Smooth muscle cell of the brain vasculature (primary cell): ENCODE measurements at places on chromosomes 4 and X.

DNA sequence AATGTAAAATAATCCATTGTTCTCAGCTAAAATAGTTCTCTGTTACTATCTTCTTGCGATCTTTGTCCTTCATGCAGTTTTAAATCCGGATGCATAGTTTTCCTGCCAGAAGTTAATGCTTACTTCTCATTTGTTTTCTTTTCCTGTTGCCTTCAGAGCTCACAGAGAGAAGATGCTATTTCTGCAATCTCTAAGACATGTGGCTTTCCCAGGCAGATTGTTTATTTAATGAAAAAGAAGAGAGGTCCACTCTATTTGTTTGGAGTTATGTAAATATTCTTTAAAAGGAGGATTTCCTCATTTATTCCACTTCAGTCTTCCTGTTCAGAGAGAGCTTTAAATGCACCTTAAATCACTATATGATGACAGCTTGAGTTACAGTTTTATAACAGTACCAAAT, 39.3 kb upstream of the HPGD start:
- peak; percentile 46 for DNase-seq

GRCh38 chrX:136907621-136908020, 27.1 kb upstream of the RBMX start:
- DNase-seq = no peak

DNA sequence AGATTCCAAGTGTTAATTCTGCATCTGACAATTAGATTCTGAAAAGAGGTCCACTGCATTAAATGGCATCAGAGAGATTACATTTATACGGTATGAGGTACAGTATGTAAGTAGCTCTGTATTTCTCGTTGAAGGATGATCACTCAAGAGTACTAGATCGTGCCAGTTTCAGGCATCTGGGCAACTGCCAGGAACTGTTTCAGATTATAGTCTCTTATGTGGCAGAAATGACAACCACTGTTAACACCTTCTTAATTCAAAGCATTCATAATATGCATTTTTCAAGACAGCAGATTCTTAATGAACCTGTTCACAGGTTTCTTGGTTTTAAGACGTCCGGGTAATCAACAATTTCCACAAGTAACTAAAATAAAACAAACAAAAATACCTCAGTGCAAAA, 1.6 kb downstream of the ANKRD50 start:
- DNase-seq = no peak

DNA sequence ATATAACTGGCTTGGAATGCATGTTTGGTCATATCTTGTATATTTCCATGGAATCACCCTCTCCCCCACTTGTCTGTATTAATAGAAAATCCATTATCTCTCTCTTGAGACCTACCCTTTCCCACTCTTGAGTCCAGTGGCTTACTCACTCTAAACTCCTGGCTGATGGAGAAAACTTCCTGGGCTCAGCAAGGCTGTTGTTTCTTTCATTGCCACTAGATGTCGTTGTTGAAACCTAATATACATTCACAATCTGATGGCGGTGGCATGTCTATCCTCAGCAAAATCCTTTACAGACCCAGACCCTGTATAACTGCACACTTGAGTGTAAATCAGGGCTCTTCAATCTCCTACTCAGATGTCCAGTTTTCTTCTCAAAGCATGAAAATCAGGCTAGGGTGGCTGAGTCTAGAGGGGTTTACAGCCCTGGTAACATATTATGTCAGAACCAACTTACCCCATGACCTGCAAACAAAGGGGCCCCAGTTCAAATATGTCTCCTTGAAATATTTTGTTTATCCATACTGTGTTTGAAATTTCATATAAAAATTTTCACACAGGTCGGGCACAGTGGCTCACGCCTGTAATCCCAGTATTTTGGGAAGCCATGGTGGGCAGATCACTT, 70.0 kb upstream of the FAM241A start:
- DNase-seq = no peak

DNA sequence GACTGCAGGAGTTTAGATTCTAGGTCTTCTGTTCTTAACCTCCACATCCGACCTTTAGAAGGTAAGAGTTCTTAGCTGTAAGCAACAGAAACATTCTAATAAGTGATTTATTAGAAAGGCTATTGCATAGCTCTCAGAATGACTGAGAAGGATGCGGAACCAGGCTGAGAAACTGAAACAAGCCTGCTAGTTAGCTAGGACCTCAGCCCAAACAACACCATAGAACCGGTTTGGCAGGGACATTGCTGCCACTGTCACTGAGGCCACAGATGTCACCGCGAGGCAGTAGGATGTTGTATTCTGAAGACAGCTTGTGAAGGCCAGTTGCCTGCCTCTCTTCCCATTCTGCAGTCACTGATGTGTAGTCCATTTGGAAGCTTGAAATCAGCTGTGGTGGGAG, 160.0 kb upstream of the ARX start:
- no peak for DNase-seq

GRCh38 chr4:140126261-140126660, 27.7 kb downstream of the MAML3 start:
- DNase-seq = no peak

GRCh38 chr4:22500831-22501714, 14.8 kb downstream of the ADGRA3 start:
- no peak for DNase-seq

- no peak for DNase-seq
Observed at GRCh38 chrX:28901637-28902036, 314.4 kb downstream of the IL1RAPL1 start.

DNA sequence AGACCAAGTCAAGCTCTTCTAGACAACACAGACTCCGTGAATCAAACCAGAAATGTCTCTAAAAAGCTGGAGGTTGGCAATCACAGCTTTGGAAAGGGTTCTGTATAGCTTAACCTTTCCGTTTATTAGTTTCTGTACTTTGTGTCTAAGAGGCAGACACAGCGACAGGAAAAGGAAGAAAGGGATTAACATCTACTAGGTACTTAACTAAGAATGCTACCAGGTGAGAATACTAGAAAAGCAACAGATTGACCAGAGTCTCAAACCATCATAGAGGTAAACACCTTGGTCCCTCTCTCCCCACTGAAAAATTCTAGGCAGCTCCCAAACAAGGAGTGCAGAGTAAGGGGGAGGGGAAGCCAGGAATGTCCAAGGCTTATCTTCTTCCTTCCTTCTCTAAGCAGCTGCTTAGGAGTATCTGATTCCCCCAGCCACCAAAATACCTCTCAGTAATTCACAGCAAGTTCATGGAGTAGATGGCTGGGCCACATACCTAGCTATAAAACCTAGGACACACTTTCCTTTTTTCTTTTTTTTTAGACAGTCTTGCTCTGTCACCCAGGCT, 80.8 kb downstream of the APBB2 start:
- DNase-seq = no peak

DNA sequence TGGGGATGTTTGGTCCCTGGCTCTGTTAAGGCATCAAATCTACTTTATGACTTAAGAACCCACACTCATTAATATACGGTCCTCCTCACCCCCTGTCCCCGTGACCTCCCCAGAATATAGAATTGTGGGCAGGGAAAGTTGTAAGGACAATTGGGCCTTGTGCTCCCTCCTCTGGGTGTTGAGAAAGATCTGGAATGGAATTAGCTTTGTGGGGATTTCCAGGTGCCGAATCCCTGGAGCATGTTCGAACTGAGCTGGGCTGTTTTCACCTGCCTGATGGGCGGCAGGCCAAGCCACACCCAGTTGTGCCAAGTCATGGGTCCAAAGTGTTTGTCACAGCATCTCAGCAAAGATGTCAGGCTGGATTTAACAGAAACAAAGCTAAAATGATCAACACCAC, 349.3 kb upstream of the KLF3 start:
- no peak for DNase-seq

- DNase-seq = no peak
Observed at GRCh38 chr4:112302320-112303274, 5.4 kb downstream of the ALPK1 start.

- no peak for DNase-seq
Observed at GRCh38 chr4:146486565-146486964, 35.2 kb downstream of the SLC10A7 start.

DNA sequence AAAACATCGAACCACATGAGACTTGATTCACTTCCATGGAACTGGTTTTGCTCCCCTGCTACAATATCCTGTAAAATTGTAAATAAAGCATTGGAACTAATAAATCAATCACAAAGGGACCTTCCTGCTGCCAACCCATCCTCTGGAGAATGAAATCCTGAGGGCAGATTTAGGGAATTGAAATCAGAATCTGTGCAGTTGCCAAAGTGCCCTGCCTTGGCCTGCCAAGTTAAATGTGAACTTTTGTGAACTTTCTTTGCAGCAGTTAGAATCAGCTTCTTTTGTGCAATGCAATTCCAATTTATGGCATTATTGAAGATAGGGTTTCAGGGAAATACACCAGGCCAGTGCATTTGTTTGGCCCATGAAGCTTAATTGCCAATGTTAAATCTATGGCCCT, 263.1 kb downstream of the PTTG2 start:
- no peak for DNase-seq

DNA sequence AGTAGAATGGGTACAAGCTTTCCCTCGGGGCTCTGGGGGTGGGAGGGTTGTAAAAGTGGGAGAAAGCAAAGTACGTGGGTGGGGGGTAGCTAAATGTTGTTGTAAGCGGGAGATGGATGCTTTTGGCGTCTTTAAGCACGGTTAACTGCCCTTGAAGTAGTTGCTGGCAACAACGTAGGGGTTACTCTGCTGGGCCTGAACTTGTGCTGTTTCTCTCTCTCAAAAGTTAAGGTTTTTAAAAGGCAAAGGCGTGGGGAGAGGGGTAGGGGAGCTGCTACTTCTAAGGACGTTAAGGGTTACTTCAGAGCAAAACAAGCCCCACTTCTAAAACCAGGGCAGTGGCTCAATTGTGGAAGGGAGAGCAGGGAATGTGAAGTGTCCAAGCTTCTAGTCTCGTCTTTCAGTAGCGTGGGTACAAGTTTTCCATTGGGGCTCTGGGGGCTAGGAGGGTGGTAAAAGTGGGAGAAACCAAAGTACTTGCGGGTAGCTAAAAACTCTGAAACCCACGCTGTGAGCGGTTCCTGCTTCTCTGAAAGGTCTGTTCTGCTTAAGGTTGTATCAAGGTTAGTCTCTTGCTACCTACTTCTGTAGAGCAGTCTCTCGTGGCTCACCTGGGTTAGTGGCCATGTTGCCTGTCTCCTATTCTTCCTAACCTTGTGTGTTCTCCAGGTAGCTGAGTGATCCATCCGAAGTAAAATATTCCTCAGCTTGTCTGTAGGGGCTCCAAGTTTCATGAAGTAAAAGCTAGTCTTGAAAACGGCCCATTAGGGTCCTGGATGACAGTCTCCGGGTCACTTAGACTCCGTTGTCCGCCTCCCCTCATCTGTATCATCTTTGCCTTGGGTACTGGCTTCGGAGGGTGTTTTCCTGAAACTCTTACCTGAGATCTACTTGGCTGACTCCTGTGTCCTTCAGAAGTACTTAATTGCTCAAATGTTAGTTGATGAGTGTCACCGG, 1.7 kb upstream of the WDR1 start:
- DNase-seq = no peak

GRCh38 chr4:104490770-104491480, 3.8 kb downstream of the CXXC4 start:
- DNase-seq = no peak

DNA sequence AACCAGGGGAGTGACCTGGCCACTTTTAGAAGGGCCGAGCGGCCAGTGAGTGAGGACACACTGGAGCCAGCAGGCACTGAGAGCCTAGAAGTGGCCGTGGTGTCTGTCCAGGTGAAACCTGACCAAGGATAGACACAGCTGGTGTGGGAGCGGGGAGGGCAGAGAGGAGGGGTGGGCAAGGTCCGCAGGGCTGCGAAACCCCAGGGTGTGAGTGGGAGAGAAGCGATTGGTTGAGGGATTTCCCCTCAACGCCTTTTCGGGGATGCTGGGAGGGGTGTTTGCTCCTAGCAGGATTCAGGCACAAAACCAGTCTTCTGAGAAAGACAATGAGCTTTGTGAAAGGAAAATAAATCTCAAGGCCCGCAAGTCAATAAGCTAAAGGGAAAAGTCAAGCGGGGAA, 33.2 kb upstream of the ARSD start:
- DNase-seq = no peak

DNA sequence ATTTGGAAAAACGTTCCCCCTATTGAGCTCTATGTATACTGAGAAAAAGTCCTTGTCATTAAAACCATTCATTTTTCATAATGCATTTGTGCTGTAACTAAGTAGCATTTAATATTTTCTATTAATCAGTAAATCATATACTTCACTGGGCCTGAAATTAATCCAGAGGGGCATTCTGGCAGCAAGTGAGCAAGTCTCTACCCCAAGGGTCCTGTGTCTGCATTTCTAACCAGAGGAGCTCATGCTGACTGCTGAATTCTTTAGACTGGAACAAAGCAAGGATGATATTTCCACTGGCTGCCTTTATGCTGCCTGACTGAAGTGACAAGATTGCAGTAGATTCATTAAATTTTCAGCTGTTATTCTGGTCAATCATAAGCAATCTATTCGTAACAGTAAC, 246.5 kb downstream of the SLITRK2 start:
- DNase-seq = no peak

DNA sequence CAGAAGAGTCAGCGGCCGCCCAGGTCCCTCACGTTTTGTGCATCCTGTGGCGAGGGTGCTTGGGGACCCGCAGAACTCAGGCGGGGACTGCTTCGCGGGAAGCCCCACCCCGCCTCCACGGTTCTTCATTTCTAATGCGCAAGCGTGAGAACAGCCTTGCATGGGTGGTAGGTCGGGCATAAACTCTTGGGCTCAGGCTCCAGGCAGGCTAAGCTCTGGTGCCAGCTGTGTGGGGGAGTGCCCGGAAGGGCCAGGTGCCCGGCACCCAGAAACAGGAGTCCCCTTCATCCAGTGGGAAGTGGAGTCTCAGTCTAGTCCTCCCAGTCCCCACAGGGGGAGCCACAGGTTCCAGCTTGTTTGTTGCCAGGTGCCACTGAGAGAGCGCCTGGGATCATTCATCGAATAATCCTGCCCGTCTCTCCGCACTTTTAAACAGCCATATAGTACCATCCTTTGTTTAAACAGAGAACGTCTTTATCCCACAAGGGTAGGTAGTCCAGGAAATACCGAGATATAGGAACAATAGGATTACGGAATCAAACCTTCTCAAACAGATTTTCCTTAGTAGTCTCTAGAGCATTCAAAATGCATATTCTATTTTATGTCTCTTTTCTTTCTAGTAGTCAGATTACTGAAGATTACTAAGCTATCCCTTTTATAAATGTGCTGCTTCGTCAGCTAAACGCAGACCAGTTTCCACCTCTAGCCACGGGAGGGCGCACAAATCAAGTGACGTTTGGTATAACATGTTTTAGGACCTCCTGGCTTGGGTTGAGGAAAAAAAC, 12.7 kb upstream of the RBBP7 start:
- peak; percentile 36 for DNase-seq

DNA sequence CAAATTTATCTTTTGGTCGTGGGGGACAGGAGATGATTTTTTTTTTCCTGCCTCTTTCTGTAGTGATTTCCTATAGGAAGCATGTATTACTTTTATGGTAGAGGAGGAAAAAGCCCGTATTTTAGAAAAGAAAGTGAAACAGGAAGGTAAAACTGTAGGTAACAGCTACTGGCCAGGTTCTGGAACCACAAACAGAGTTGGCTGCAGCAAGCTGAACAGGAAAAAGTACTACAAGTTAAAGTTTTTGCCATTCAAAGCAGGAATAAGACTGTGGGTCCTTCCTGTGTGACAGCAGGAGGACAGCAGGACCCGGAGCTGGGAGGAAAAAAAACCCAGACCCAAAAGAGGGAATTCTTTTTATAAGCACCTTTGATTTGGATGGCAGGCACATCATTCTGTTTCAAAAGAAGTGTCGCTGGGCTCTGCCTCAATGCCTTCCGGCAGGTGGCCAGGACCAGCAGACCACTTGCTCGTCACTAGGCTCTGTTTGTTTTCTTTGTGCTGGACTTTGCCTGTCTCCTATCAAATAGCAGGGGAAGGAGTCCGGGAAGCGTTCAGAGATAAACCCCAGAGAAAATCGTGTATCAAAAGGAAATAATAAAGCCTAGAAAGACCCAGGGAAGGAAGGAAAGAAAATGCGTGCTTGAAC, 277.9 kb downstream of the ADGRA3 start:
- no peak for DNase-seq
